Heart left ventricle (tissue), 16 donors: ENCODE measurements at places on chromosomes 16 and 17. TPM values are rescaled to one million over a fixed set of nuclear protein-coding genes. Genes with fewer than 3 reads are reported as not detected.
A peak's percentile ranks its signal among the peaks of the same experiment; 100 is the strongest.

SPNS3 gene
- total RNA-seq, result not detected

GLG1 gene
- total RNA-seq, result 117 TPM

COASY gene
- total RNA-seq, result 26.9 TPM

GRCh38 chr16:81401035-81401950 lies 43.3 kb upstream of the CMIP start:
- peak; percentile 48 for DNase-seq

DNA sequence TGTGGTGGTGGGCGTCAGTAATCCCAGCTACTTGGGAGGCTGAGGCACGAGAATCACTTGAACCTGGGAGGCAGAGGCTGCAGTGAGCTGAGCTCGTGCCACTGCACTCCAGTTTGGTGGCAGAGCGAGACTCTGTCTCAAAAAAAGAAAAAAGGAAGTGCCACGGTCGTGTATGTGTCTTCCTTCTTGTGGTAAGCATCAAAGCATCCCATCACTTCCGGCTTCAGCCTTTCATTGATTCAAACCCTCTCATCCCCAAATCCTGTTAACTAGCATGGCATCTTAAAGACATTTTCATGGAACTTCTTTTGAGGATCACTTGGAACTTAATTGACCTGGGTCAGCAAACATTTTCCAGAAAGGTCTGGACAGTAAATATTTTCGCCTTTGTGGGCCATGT lies 126.2 kb downstream of the CPPED1 start:
- no peak for DNase-seq

DNA sequence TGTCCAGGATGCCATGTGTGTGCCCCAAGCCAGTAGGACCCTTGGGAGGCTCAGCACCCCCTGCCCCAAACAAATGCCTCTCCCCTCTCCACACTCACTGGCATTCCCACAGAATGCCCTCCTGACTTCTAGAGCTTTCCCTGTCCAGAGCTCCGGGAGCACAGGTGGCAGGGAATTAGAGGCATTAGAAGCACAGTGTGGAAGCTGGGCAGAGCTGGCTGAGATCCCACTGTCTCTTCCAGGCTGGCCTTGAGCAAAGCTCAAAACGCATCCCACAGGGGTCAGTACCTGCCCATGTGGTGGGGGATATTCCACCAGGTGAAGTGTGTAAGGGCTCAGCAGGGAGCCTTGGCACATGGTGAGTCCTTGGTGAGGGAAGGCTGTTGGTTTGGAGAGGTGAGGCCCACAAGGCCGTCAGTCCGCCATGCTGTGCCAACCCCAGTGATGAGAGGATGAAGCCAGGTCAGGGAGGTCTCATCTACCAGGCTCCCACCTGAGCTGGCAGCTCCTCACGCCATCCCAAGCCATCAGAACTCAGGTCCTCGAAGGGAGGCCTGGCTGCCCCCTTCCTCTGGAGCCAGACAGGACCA lies 18.1 kb downstream of the ENDOV start:
- peak; percentile 26 for DNase-seq

DNA sequence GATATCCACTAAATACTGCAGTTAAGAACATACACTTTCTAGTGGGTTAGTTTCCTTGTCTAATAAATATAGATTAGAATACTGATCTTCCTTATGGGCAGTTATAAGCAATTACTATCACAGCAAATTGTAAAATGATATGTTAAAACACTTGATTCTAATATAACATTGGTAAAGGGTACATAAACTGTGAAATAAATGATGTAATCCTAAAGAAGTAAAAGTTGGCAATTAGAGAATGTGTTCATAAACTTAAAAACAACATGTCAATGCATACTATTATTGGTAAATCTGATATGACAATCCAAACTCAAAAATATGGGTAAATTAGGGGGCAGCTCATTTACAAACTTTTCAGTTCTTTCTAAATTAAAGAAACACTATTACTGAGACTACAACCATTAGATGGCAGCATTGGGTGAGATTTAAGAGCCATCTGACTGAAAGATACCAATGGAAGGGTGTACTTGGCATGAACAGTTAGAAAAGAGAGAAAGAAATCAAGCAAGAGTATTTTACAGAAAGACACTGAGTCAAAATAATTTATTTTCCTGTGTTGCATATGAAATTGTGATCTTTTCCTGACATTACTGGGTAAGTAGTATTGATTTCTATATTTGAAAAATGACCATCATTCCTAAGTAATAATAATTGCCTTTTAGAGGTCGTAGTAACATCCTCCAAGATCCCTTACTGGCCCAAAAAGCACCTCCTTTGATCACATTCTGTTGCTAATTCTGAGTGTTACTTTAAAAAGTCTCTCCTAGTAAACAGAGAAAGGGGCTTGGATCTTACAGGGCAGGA lies 119.6 kb downstream of the SPAG9 start:
- no peak for DNase-seq

DNA sequence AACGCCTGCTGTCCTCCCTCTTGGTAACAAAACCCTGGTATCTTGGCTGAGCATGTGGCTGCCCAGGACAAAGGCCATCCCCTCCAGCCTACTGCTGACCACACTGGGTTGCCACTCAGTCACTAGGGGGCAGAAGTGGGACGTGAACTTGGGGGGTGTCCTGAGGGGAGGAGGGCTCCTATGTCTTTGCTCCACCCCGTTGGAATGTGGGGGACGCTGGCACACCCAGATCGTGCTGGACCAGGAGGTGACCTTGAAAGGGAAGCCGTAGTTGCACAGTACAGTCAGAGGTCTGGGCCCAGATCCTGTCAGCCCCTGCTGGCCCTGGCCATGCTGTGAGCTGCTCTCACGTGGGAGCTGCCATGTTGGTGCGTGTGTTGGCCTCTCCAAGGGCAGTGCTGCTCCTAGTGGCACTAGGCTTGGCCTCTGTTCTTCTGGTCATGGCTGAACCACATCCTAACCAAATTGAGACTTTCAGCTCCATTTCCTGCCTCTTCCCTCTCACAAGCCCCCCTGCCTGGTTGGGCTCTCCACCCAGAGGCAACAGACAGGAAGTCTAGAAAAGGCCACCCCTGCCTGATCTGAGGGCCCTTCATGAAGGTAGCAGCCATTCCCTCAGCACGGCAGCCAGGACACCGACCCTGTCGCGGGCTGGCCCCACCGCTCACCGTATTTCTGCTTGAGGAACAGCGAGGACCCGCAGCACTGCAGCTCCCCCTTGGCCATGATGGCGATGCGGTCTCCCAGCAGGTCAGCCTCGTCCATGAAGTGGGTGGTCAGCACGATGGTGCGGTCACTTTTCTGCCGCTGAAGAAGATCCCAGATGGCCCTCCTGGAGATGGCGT lies 29.0 kb upstream of the RNPS1 start:
- no peak for DNase-seq

GRCh38 chr17:62763891-62764600 lies 44.1 kb downstream of the MARCHF10 start:
- no peak for DNase-seq

DNA sequence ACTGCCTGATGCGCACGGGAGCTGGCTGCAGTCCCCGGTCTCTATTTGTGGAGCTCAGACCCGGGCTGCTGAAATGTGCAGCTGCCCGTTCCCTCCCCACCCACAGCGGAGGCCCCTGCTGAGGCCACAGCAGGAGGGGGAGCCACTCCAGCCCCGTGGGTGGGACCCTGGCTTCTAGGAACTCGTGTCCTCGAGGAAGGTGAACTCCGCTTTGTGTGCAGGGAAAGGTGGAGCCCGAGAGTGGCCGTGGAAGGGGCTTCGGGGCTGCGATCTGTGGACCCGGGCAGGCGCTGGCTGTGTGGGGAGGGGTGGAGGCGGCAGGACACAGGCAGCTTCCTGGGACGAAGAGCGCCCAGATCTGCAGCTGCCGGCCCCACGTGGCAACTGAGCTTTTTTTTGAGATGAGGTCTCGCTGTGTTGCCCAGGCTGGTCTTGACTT lies 2.9 kb downstream of the CCDC154 start:
- no peak for DNase-seq

DNA sequence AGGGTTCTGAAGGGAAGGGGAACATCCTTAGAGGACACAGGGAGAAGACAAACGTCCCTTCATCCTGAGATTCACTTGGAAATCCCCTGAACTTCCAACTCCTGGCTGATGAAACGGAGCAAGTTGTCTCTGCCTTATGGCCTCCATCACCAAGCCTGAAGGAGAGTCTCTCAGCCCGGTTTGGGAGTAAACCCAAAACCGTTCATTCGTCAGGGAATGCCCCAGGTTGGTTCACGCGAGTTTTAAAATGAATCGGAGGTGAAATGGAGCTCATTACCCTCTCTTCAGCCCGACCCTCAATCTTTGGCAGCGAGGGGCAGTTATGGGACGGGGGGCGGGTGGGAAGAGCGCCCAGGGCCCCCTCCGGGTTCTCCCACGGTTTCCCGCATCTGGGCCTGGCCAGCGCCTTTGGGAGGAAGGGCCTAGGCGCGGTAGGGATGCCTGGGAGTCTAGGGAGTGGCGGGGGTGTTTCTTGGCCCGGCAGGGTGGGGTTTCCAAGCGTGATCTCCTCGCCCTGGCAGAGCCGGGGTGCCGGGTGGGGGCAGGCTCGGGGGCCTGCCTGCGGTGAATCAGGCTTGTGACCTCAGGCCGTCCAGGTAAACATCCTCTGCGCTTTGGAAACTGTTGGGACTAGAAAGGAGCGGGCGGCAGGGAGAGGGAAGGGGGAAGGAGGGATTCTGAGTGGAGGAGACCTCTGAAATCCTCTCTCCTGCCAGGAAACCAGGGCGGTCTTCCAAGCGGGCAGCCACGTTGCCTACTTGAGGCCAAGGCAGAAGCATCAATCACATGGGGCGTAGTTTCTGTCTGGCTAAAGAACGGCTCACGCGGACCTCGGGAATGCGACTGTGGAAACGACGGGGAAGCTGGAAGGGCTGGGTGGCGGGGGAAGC lies 24.1 kb upstream of the HOXB13 start:
- no peak for DNase-seq

- DNase-seq, result no peak
Observed at GRCh38 chr17:33363475-33363874, 70.4 kb upstream of the ASIC2 start.

DNA sequence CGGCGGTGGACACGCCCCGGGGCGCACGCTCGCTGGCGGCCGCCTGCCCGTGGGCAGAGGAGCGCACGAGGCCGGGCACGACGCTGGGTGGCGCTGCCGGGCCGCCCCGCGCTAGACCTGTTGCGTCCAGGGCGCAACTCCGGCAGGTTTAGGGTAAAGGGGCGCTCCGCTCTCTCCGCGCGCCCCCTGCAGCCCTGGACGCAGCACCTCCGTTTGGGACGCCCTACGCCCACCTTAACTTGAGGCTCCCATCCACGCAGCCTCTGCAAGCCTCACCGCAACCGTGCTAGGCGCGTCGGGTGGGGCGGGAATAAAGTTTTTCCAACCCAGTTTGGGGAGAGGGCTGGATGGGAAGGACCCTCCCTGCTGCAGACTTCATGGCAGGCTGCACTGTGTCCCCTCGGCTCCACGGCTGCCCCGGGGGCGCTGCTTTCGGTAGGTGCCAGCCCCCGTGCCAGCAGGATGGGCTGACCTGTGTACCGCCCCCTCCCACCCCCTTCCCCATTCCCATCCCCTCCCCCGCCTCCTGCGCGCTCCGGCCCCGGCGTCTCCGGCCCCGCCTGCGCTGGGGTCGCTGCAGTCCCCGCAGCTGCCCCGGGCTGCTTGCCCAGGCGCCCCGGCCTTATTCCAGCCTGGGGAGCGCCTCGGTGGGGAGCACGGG lies at the start of gene SYT17:
Gene SYT17 (plus strand): TSS at position 531 of the 661 bp plus-strand sequence. CDS start 407 bp downstream, outside the sequence.
- peak; percentile 64 for DNase-seq
